ENCODE measurements at places on chromosomes 7 and 10. TPM values are rescaled to one million over a fixed set of nuclear protein-coding genes. Genes with fewer than 3 reads are reported as not detected.

GRCh38 chr7:133513608-133514007 is 260.7 kb downstream of the EXOC4 start:
- no peak for DNase-seq

- DNase-seq = no peak
These were observed 39.1 kb downstream of the CDK6 start for GRCh38 chr7:92797284-92797683.

DNA sequence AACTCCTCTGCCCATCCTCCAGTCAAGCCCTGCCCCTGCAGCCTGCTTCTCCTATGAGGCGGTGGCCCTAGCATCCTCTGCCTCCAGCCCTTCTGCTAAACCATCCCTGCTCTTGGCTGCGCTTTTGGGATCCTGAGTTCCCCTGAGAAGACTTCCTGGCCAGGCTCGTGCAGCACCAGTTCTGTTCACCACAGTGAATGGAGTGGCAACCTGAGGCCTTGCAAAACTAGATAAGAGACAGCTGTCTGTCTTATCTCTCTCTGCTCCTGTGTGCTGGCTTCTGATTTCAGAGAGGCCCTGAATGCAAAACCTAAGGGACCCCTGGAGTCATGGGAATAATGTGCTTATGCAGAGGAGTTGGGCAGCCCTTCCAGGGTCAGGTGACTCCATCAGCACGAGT is 119.2 kb downstream of the TMEM178B start:
- DNase-seq = no peak

DNA sequence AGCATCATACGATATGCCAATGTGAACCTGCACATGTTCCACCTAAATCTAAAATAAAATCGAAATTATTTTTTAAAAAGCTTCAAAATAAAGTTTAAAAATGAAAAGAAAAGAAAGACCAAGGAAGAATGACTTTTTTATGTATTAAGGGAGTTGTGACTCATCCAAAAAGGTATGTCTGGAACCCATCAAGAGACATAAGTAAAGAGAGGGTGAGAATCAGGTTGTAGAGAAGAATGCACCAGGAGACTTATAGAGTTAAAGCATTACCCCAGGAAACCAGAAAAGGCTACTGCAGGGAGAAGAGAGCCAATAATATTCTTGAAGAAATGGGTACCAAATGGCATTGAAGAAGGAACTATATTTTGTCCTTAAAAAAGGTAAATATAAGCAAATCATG is 69.8 kb downstream of the CTTNBP2 start:
- no peak for DNase-seq

Gene PDLIM1
- 22.8 TPM for total RNA-seq

DNA sequence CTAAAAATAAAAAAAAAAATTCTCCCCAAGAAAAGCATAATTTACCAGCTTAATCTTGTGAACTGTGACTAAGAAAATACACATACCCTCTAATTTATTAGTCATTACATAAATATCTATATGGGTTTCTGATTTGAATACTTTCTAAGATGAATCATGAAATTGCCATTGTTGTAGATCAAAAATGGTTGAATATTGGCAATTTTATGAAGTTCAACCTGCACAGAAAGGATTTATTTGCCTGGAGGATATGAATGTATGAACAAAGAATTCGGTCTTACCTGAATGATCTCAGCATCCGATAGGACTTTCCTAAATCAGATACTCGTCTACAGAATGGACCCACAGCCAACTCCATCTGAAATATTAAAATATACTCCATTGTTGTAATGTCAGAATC is 61.5 kb downstream of the HBP1 start:
- DNase-seq = no peak

GRCh38 chr10:70784471-70784870 is 706 bp downstream of the TBATA start:
- DNase-seq = no peak
